ENCODE measurements at places on chromosomes 5 and 9. TPM values are rescaled to one million over a fixed set of nuclear protein-coding genes. Genes with fewer than 3 reads are reported as not detected.

- no peak for DNase-seq
Measured at GRCh38 chr5:179716286-179716685, 16.3 kb upstream of the MAML1 start.

DNA sequence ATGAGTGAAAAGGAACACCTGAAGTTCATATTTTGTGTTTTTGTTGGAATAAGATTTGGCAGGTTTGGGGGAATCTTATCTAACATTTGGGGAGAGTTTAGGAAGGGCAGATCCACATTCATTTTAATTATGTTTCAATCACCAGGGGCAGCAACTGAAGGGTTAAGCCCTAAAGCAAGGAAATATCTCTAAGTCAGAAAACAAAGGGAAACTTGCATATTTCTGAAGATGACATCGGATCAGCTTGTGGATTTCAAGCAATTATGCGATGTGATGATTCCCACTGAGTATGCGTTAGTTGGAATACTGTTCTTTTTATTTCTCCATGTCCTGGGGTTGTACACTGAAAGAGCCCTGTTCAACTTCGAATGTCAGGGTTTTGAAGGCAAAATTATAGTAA is 59.8 kb upstream of the NFIB start:
- no peak for DNase-seq

- DNase-seq: no peak
Measured at GRCh38 chr9:97419309-97419867, 7.5 kb downstream of the TDRD7 start.

GRCh38 chr5:177546258-177546741 is 8.1 kb downstream of the FAM193B start:
- no peak for DNase-seq

- DNase-seq: no peak
Measured at GRCh38 chr5:117624201-117624600, 1049.6 kb upstream of the SEMA6A start.

- DNase-seq: no peak
Measured at GRCh38 chr5:60943624-60944023, 1.2 kb downstream of the ERCC8 start.

- DNase-seq: no peak
Measured at GRCh38 chr5:159240301-159240870, 22.7 kb upstream of the UBLCP1 start.

GRCh38 chr5:118060833-118061232 is 927.5 kb downstream of the DTWD2 start:
- no peak for DNase-seq

DNA sequence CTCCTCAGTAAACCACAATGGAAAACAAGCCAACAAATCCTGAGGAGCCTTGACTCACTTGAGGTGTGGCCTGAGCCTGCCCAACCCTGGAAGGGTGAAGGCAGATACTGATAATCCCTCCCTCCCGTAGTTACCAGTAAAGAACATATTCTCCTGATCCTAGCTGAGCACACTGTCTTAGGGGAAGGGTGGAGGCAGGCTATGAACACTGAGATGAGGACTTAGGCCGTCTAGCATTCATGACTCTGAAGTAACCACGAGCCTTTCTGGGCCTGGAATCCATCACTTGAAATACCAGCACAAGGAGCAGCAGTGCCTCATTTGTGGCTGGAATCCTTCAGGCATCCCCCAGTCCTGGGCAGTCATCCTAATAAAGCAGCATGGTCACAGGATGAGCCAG is 124.5 kb upstream of the PRLR start:
- DNase-seq: no peak

DNA sequence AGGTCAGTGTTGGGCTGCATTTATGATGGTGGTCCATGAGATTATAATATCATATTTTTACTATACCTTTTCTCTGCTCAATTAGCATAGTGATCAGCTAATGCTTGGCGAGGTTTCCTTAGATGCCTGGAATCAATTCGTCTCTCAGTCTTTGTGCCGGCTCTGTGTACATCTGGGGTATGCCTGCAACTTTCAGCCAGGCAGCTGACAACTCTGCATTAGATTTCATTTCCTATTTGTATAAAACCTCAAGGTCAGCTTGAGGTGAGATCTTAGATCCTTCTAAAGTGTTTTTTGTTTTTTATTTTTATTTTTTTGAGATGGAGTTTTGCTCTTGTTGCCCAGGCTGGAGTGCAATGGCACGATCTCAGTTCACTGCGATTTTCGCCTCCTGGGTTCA is 86.8 kb downstream of the MELK start:
- no peak for DNase-seq

RXFP3 gene
- not detected for polyA plus RNA-seq

FBN2 gene
- polyA plus RNA-seq: 37.9 TPM
